Astrocyte (in vitro differentiated cells and primary cell): ENCODE measurements at places on chromosomes 13 and 19. TPM values are rescaled to one million over a fixed set of nuclear protein-coding genes. Genes with fewer than 3 reads are reported as not detected.
A peak's percentile ranks its signal among the peaks of the same experiment; 100 is the strongest.

DNA sequence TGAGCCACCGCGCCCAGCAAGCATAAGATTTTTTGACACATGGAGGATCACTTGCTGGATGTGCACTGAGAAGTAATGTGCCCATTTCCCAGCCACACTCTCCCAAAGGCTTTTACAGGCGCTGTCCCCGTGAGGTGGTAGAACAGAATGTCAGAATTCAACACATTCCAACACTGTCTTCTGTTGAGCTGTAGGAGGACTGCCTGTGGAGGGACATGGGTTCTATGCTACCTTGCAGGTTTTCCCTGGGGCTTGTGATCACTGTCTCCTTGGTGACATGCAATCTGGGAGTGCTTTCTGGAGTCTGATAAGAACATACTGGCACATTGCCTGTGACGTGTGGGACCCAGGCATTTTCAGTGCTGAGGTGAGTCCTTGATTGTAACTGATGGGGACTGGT is 38.5 kb downstream of the DPRX start:
- no peaks in the 10 kb centered on the region for H3K27me3 ChIP-seq
- no peak for DNase-seq
- H3K4me3 ChIP-seq: no peak overlapping the region
- no peak overlapping the region for H3K27ac ChIP-seq
- H3K36me3 ChIP-seq: no peaks in the 10 kb centered on the region
- no peaks in the 10 kb centered on the region for H3K4me1 ChIP-seq

GRCh38 chr19:41362143-41362847 is 1.7 kb downstream of the B9D2 start:
- H3K36me3 ChIP-seq: no peaks in the 10 kb centered on the region
- H3K4me3 ChIP-seq: no peak overlapping the region
- peaks cover 11% of the 10 kb centered on the region for H3K4me1 ChIP-seq
- H3K27me3 ChIP-seq: no peaks in the 10 kb centered on the region

- no peak overlapping the region for H3K27ac ChIP-seq
- no peaks in the 10 kb centered on the region for H3K4me1 ChIP-seq
- H3K4me3 ChIP-seq: no peak overlapping the region
- DNase-seq: peak; percentile 26
These were observed 4.8 kb upstream of the LGALS7B start for GRCh38 chr19:38784224-38784623.

DNA sequence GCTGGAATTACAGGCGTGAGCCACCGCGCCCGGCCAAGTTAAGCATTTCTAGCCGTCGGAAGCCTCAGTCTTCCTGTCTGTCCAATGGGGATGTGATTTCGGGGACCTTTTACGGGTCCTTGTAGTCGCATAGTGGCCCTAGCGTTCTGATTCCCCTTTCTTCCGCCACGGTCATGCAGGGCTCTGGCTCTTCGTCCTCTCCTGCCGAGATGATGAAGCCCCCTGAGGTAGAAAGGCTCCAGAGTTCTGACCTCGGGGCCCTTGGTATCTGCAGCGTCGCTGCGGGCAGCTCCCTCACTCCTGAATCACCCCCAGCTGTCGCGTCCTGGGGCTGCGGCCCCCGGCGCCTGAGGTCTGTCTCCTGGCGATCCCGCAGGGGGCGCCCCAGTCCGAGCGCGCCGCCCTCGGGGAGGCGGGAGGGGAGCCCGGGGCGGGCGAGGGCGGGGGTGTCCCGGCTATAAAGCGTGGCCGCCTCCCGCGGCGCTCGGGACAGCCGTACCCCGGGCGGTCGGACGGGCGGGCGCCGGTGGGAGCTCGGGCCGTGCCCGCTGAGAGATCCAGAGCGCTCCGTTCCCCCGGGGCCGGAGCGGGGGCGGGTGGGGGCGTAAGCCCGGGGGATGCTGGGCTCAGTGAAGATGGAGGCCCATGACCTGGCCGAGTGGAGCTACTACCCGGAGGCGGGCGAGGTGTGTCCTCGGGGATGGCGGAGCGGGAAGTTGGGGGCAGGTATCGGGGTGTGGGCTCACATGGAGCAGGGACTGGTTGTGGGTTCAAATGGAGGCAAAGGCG is at the start of gene FOXA3:
TSS of gene FOXA3 (plus strand) at position 487 of the 789 bp plus-strand sequence. CDS start at position 618, 131 bp downstream.
- H3K4me1 ChIP-seq: peaks cover 3% of the 10 kb centered on the region
- H3K27ac ChIP-seq: no peak within 1 kb of the TSS
- H3K36me3 ChIP-seq: peaks cover 5% of the 10 kb centered on the region
- H3K27me3 ChIP-seq: peaks cover 33% of the 10 kb centered on the region
- no peak for DNase-seq

DNA sequence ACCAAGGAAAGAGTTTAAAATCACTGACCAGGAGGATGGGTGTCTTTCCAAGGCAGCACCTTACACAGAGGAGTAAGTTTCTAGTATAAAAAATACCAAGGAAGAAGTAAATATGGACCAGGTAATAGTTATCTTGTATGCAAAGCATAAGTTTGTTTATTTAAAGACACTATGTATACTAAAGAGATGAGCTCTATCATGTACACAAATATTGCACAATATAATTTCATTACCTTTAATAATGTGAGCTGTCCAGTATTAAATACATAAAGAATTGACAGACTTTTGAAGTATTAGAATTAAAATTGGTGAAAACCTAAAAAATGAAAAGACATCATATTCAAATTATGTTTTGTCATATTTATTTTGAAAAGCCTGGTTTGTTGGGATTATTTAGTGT is 322.0 kb upstream of the MIR17HG start:
- no peaks in the 10 kb centered on the region for H3K27me3 ChIP-seq
- H3K4me1 ChIP-seq: no peaks in the 10 kb centered on the region
- DNase-seq: no peak
- H3K36me3 ChIP-seq: no peaks in the 10 kb centered on the region
- no peak overlapping the region for H3K4me3 ChIP-seq

ZNF829 gene
- 1.9 and 2.7 TPM in 2 replicates for total RNA-seq

ZNF878 gene
- not detected in 2 replicates for total RNA-seq
